ENCODE measurements at places on chromosomes 7 and 10. TPM values are rescaled to one million over a fixed set of nuclear protein-coding genes. Genes with fewer than 3 reads are reported as not detected.

The TMED4 gene
- 60.9 TPM for total RNA-seq

The CREB5 gene
- 1.1 TPM for total RNA-seq

DNA sequence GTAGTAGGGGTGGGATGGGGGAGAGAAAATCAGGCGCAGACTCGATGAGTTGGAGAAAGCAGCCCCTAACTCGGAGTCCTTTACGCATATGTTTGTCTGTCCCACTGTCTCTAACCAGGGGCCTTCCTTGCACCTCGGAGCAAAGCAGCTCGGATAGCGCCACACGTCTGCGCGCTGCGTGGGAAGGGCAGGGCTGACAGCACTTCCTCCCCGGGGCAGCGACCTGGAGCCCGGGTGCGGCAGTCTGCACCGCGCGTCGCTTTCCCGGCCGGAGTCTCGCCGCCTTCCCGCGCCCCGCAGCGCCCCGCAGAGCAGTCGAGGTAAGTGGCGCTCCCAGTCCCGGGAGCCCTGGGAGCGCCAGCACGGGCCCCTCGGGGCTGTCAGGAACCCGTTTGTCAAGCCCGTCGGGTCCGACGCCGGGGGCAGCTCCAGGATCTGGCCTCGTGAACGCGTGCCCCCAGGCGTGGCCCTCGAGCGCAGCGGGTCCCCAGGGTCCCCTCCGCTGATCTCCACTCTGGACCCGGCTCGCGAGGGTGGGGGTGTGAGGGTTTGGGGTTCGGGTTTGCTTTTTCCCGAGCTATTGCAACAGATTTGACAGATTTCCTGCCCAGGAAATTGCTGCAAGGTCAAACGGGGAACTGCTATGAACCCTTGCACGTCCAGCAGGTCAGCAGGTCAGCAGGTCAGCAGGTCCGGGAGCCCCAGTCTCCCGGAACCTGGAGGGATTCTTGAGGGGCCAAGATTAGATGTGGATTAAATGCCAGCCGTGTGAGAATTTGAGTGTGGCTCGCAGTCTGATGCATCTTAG lies 597 bp downstream of the APBB1IP start:
- DNase-seq, result peak; percentile 43

The MYO3A gene
- total RNA-seq, result 3.7 TPM

DNA sequence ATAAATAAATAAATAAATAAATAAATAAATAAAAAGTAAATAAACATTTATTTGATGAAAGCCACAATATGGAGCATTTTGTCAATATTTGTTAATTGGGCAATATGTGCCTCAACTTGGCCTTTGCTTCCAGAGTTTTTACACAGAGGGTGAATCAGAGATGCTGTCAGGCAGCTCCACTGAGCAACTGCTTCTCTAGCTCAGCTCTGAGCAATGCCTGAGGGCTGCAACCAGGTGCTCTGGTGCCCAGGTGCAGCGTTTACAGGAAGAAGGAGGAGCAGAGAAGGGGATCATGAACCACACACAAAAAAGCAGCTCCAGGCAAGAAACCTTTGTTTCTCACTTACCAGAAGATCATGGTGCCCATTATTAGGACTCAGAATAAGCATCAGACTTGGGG lies 876.2 kb upstream of the AUTS2 start:
- DNase-seq, result no peak
- H3K4me3 ChIP-seq, result no peak overlapping the region
- peaks cover 8% of the 10 kb centered on the region for H3K4me1 ChIP-seq
- H3K27ac ChIP-seq, result no peak overlapping the region
- H3K36me3 ChIP-seq, result no peaks in the 10 kb centered on the region
- H3K27me3 ChIP-seq, result no peaks in the 10 kb centered on the region

DNA sequence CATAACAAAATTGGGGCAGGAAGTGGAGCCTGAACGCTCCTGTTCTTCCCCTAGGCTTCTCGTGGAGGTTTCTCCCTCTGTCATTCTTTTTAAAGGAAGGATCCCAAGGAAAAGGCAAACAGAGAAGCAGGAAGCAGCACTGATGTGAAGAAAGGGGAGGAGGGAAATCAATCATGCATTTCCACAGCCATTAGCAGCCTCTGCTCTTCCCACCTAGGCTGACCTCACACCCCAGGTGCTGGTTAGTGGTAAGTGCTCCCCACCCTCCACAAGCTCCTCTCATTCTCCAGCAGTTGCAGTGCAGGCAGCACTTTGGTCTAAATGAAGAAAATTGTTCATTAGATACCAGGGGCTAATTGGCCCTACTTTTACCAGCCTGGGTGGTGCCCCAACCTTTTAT lies 2.6 kb downstream of the CRHR2 start:
- no peak overlapping the region for H3K4me3 ChIP-seq
- H3K36me3 ChIP-seq, result no peaks in the 10 kb centered on the region
- no peak overlapping the region for H3K27ac ChIP-seq
- peaks cover 66% of the 10 kb centered on the region for H3K27me3 ChIP-seq
- H3K4me1 ChIP-seq, result peaks cover 46% of the 10 kb centered on the region

DNA sequence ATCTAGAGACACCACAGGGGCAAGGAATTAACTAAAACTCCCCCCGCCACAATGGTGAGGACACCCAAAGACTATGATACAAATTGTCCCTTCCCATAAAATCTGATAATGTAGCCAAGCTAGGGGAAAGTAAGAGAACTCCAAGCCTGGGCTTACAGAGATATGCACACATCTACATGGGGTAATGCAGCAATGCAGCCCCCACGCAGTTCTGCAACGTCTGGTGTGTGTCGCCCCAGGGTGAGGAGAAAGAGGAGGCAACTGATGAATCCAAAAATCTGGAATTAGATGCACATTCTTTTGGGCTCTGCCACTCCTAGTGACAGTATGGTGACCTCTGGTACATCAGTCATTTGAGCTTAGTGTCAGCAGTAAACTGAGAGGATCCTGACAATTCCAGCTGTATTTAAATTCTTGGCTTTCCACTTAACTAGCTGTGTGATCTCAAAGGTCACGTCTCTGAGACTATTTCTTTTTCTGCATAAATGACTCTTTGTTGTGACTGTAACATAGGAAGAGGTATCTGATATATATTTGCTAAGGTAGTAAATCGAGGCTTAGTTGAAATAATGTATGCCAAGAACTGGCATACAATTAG lies 51.5 kb downstream of the PIP4K2A start:
- peaks cover 64% of the 10 kb centered on the region for H3K4me1 ChIP-seq
- H3K36me3 ChIP-seq, result no peaks in the 10 kb centered on the region
- no peak overlapping the region for H3K4me3 ChIP-seq
- DNase-seq, result no peak

DNA sequence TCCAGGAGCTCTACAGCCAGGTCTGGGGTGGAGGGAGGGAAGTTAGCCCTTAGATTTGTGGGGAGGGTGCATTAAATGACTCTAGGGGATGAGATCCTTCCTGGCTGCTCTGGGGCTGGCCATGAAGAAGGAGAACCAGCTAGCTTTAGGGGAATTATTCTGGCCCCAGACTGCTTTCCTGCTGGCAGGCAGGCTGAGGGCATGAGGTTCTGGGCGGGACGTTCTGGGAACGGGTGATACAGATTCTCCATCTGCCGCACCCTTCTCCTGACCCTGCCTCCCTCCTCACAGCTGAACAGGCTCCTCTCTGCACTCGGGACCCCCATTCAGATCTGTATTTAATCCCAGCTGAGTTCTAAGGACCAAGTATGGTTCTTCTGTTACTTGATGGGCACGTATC lies 23.9 kb downstream of the GOLGA7B start:
- H3K36me3 ChIP-seq, result no peaks in the 10 kb centered on the region
- peaks cover 41% of the 10 kb centered on the region for H3K4me1 ChIP-seq
- no peaks in the 10 kb centered on the region for H3K27me3 ChIP-seq
- no peak for DNase-seq

GRCh38 chr7:141664450-141664849 lies 37.5 kb downstream of the DENND11 start:
- no peaks in the 10 kb centered on the region for H3K4me1 ChIP-seq
- H3K36me3 ChIP-seq, result peaks cover 35% of the 10 kb centered on the region

The ASB13 gene
- 28.3 TPM for total RNA-seq

The ZNF518A gene
- 29.9 TPM for total RNA-seq

The TMEM273 gene
- total RNA-seq, result 0.27 TPM

DNA sequence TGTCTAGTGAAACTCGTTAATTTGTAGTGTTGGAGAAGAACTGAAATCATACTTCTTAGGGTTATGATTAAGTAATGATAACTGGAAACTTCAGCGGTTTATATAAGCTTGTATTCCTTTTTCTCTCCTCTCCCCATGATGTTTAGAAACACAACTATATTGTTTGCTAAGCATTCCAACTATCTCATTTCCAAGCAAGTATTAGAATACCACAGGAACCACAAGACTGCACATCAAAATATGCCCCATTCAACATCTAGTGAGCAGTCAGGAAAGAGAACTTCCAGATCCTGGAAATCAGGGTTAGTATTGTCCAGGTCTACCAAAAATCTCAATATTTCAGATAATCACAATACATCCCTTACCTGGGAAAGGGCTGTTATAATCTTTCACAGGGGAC lies 187.6 kb downstream of the CFTR start:
- H3K27me3 ChIP-seq, result no peaks in the 10 kb centered on the region
- H3K4me1 ChIP-seq, result peaks cover 25% of the 10 kb centered on the region
- no peaks in the 10 kb centered on the region for H3K36me3 ChIP-seq
- H3K27ac ChIP-seq, result no peak overlapping the region

DNA sequence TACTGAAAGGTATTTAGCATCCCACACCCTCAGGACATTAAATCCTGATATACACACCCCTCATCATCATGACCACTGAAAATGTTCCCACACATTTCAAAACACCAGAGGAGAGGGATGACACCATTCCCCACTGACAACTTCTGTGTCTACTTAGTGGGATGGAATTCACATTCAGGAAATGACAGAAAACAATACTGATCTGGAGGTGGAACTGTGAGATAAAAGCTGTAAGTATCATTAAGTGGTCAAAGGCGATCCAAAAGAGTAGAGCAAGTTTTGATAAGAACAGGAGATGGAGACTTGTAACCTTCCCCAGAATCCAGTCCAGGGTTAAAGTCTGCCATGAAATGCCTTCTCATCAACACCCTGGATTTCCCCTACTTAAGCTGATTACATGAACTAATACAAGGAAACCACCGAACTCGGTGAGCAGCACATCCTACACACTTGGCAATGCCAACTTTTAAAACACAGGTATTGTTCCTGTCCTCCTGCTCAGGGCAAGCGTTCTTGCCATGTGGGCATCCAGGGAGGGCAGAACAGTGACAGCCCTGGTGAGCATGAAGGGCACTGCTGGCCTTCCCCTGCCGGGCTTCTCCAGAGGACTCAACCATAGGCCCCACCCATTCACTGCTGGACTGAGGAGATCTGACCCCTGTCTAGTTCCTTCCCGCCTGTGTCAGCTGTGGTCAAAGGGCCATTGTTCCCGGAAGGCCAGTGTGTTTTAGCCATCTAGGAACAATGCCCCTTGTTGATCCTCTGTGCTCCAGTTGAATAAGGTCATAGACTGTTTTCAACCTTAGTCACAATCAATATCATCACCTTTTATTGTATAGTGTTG lies 85.0 kb downstream of the SGMS1 start:
- no peaks in the 10 kb centered on the region for H3K27me3 ChIP-seq
- H3K36me3 ChIP-seq, result no peaks in the 10 kb centered on the region
- no peak overlapping the region for H3K4me3 ChIP-seq
- H3K27ac ChIP-seq, result no peak overlapping the region
- no peak for DNase-seq
- H3K4me1 ChIP-seq, result peaks cover 9% of the 10 kb centered on the region

The TRIM56 gene
- 23.4 TPM for total RNA-seq

The EVX1 gene
- total RNA-seq, result not detected

The ZNF138 gene
- total RNA-seq, result 21.4 TPM

DNA sequence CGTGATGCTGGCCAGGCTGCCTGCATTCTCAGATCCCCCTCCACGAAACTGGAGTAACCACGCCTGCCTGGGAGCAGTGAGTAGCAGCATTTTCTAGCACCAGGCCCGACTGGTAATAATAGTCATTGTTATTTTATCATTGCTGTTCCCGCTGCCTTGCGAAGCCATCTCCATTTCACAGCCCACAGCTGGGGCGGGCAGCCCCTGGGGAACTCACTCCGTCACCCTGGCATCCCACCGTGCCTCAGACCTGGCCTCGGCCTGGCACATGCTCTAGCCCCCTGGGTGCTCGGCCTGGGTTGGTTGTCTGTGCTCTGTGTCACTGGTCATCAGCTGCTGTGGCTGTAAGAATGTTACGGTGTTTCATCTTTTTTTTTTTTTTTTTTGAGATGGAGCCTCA lies 57.7 kb upstream of the SH2B2 start:
- H3K36me3 ChIP-seq, result peaks cover 16% of the 10 kb centered on the region
- H3K27ac ChIP-seq, result no peak overlapping the region
- H3K4me1 ChIP-seq, result no peaks in the 10 kb centered on the region
- H3K27me3 ChIP-seq, result no peaks in the 10 kb centered on the region
- no peak for DNase-seq
- H3K4me3 ChIP-seq, result no peak overlapping the region

The FAM25C gene
- not detected for total RNA-seq

DNA sequence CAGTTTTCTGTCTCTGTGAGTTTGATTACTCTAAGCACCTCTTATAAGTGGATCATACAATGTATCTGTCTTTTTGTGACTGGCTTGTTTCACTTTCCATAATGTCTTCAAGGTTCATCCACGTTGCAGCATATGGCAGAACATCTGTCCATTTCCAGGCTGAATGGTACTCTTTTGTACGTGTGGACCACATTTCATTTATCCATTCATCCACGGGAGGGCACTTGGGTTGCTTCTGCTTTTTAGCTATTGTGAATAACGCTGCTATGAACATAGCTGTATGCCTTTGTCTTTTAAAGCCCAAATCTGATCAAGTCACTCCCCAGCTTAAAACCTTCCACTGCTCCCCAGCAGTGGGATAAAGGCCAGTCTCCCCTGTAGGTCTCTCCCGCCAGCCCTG lies 31.5 kb downstream of the EGFR start:
- H3K27me3 ChIP-seq, result no peaks in the 10 kb centered on the region
- peaks cover 15% of the 10 kb centered on the region for H3K4me1 ChIP-seq
- H3K4me3 ChIP-seq, result no peak overlapping the region
- no peak for DNase-seq
- no peak overlapping the region for H3K27ac ChIP-seq
- H3K36me3 ChIP-seq, result no peaks in the 10 kb centered on the region

GRCh38 chr7:128097211-128097731 lies 66.0 kb upstream of the LRRC4 start:
- no peak overlapping the region for H3K27ac ChIP-seq
- H3K36me3 ChIP-seq, result peaks cover 6% of the 10 kb centered on the region
- H3K27me3 ChIP-seq, result peaks cover 5% of the 10 kb centered on the region
- DNase-seq, result no peak
- no peak overlapping the region for H3K4me3 ChIP-seq

The BMPER gene
- total RNA-seq, result 1.9 TPM

The SPDYE2B gene
- total RNA-seq, result not detected

GRCh38 chr10:130558746-130559546 lies 422.8 kb downstream of the GLRX3 start:
- H3K27ac ChIP-seq, result no peak overlapping the region
- DNase-seq, result no peak
- peaks cover 68% of the 10 kb centered on the region for H3K36me3 ChIP-seq
- H3K27me3 ChIP-seq, result peaks cover 17% of the 10 kb centered on the region

DNA sequence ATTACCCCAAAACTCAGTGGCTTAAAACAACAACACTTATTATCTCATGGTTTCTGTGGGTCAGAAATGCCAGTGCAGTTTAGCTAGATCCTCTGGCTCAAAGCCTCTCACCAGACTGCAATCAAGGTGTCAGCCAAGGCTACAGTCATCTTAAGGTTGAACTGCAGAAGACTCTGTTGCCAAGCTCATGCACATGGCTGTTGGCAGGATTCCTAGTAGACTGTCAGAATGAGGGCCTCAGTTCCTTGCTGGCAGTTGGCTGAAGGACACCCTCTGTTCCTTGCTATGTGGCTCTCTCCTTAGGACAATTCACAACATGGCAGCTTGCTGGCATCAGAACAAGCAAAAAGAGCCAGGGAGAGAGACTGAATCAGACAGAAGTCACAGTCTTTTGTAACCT lies 34.7 kb downstream of the TOMM7 start:
- H3K4me1 ChIP-seq, result peaks cover 12% of the 10 kb centered on the region
- H3K36me3 ChIP-seq, result peaks cover 16% of the 10 kb centered on the region
- no peak for DNase-seq
- H3K27ac ChIP-seq, result no peak overlapping the region
- no peaks in the 10 kb centered on the region for H3K27me3 ChIP-seq

All from WTC11 (cell line).